NCI-H1417 treated with DMSO at 0.1 percent for 48 hours (cell line): ENCODE measurements at places on chromosomes 1 and 21.

DNA sequence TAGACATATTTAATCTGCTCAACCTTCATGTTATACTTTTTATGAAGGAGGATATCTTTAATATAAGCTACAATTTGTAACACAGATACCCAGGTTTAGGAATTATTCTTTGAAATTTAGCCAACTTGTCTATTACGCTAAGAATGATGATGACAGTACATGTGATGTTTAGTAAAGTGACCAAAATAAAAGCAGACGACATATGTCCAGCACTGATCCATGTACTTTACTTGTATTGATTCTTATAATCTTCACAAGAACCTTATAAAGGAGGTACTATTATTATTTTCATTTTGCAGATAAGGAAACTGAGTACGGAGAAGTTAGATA lies 37.2 kb upstream of the ATG4C start:
- no peak for DNase-seq

DNA sequence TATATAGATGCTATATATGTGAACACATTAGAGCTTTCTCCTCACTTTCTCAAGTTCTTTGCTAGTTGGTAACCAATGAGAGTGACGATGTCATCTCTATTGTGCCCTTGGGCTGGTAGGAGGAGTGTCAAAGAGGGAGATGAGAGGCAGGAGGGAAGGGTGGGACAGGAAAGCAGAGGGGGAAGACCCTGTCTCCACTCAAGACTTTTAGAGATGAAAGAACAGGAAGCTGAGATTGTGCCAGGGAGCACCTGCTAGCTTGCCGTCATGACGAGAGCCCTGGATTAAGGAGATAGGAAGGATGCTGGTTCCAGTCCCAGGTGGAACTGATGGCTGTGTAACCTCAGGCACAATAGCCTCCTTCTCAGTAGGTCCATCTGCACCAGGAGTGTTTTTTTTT lies 16.7 kb downstream of the CNR2 start:
- no peak for DNase-seq

GRCh38 chr1:197725976-197726375 lies 49.3 kb downstream of the DENND1B start:
- no peak for DNase-seq

- DNase-seq: no peak
Observed at GRCh38 chr21:32206631-32207405, 72.0 kb downstream of the MIS18A start.

DNA sequence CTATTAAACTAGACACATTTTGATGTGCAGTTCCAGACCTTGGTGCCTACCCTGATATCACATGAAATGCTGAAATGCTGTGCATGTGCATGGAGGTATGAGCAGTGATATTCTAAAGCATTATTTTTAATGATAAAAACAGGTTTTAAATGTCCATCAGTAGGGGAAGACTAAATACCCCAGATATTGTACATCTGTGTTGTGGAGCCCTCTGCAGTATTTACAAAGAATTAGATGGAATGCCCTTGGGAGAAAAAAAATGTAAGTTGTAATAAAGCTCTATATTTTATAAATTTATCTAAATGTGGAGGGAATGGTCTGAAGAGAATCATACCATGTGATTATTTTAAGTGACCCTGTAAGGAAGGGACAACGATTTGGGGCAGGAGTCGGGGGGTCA lies 39.1 kb upstream of the IGSF5 start:
- no peak for DNase-seq

DNA sequence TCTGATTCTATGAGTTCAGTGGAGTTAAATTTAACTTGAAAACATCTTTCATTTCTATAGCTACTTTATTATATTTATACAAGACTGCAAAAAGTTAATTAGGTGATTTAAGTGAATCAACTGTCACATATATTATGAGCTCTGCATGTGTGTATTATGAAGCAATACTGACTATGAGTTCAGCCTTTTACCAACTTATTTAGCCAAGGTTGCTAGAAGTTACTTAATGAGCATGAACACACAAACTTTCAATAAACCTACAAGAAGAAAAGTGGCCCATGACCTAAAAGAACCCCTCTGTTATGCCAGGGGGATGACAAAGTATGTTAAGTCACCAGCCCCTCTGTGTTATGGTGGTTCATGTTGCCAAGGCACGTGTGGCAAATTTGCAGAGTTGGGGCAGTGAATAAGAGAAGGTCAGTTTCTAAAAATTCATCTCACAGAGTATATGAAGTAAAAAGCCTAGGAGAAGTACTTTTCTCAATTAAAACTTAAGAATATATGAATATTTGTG lies 86.7 kb upstream of the LYPLAL1 start:
- no peak for DNase-seq

DNA sequence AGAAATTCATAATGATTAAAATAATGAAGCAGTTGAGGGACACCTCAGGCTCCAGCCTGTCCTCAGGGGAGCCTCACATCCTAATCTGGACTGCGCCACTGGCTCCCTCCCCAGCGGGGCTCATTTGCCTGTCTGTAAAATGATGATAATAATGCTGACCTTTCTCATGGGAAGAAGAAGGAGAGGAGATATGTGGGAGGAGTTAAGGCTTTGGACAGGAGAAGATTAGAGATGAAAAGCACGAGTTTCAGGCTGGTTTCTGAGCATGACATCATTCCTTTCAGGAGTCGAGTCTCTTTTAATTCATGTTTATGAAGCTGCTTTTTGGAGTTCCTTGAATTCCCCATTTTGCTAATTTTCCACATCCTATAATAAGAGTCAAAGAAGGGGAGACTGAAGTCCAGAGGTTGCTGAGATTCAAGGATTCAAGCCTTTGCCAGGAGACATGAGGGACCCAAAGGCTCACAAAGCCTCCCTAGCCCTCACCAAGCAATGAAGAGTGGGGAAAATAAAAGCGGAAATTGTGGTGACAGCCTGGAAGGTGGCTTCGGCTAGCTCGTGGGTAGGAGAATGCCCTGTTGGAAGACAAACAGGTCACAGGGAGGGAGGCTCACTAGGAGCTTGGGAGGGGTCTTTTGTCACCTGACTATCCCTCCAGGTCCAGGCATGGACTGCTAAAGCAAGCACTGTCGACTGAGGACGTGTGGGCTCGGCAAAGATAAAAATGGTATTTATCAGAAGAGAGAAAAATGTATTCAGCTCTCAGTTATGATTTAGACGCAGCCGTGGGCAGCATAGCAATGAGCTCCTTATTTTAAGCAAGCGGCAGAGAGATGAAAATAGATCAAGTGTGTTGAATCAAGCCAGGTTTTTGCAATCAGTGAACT lies 27.5 kb upstream of the STMN1 start:
- DNase-seq: no peak

DNA sequence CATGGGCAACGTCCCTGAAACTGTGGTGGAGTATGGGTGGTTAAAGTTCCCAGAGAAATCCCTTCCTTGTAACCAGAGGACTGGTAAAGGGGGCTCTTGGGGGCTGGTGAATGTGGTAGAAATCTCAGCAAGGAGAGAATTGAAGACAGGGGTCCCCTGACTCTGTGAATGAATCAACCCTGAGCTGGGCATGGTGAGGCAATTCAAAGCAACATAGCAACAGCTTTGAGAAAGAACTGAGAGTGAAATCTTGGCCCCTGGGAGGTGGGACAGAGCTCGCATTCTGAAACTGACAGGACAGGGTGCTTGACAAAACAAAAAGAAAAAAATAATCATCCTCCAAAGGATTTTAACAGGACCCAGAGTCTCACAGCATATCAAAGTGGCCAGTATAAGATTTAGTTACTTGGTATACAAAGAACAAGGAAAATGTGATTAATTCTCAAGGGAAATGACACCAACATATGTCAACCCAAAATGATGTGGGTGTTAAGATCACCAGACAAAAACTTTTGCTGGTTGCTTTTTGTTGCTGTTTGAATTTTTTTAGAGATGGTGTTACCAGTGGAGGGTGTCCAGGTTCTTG lies 11.7 kb upstream of the SUMO3 start:
- no peak for DNase-seq

DNA sequence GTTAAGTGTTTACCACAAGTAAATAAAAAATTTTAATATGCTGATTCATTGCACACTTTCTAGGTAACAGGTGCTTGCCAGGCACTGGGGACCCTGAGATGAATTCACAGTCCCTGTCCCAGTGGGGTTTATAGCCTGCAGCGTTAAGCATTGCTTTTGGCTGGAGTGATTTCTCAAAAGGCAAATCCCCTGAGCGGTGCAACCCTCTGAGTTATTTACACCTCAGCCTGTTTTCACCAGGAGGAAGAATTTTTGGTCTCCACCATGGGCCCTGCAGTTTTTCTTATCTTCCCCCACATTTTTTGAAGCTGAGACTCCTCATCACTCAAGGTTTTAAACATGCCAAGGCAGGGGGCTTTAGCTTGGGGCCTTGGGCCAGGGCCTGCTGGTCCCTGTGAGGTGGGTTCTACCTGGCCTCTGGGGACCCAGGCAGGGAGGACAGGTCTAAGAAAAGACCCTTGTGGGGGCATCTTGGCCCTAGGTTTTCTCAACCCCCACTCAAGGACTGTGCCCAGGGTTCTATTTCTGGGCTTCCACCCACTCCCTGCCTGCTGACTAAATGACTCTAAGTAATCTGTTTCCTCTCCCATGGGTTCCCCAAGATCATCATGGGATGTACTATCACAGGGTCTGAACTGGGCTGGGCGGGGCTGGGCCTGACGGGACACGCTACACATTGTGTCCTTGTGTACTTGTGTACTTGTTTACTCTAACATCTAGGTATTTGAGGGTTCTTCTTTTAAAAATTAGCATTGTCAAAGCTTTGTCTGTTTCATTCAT lies 10.2 kb upstream of the CHIT1 start:
- DNase-seq: no peak

DNA sequence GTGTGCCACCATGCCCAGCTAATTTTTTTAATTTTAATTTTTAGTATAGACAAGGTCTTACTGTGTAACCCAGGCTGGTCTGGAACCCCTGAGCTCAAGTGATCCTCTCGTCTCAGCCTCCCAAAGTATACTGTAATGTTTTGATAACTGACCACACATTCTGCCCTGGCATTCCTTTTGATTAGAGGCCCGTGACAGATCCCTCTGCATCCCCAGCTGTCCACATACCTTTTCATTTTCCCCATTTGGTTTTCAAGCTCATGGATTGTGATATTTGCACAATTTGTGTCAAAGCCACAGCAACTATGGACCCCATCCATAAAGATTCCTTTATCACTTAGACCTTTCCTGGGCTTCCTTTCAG lies 116.8 kb upstream of the ATP1A1 start:
- no peak for DNase-seq

GRCh38 chr1:10353282-10353681 lies 45.6 kb upstream of the PGD start:
- no peak for DNase-seq
